ENCODE measurements at places on chromosomes 12 and 14. TPM values are rescaled to one million over a fixed set of nuclear protein-coding genes. Genes with fewer than 3 reads are reported as not detected.

GRCh38 chr14:33525626-33526025 is 425.2 kb downstream of the EGLN3 start:
- no peak for DNase-seq

DNA sequence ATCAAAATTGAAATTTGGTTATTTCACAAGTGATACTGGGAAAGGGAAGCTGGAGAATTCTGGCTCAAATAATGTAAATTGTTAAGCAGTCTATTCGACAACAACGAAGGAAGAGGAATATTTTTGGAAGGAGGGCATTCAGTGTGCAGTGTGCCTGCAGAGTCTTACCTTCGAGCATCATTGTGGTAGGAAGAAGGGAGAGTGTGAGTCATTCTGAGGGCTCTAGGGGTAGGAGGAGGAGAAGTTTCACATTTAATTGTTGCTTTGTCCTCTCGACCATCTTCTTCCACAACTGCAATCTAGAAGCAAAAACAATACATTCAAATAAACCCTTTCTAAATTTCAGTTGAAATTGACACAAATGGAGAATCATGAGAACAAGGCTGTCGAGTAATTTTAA is 263.0 kb downstream of the ACSS3 start:
- DNase-seq, result no peak

DNA sequence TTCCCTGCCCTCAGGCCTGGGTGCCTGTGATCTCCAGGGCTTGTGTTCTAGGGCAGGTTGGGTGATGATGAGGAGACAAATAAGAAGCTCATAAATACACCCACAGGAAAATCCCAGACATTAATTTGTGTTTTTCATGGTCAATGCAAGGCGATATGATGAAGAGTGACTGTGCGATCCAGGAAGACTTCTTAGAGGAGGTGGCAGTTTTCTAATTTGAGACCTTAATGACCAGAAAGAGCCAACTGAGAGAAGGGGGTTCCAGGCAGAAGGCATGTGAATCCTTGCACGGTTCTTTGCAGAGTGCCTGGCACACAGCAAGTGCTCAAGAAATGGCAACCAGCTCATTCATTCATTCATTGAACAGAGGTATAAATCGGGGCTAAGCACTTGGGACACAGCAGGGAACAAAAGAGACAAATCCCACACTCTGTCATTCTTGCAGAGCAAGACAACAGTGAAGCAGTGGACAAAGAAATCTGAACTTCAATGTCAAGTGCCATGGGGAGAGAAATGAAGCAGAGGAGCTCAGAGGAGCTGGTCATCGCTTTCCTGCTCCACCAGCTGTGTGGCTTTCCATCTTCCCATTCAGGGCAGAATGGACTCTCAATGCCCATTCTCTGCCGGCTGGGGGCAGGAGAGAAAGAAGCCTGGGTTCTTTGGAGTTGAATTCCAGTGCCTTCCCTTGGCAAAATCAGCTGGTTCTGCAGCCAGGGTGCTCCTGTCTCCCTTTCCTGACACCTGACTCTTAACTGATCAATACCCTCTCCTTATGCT is 128.3 kb downstream of the AACS start:
- no peak for DNase-seq

- DNase-seq, result no peak
Observed at GRCh38 chr12:50355365-50355764, 41.0 kb downstream of the FAM186A start.

The CLEC4E gene
- polyA plus RNA-seq, result 3.0 TPM

- no peak for DNase-seq
Observed at GRCh38 chr12:55983232-55983842, 9.5 kb downstream of the RAB5B start.

- DNase-seq, result no peak
Observed at GRCh38 chr14:102071283-102071998, 15.4 kb downstream of the HSP90AA1 start.

GRCh38 chr14:81681541-81681940 is 147.9 kb upstream of the SEL1L start:
- no peak for DNase-seq

The CD69 gene
- polyA plus RNA-seq, result 1.8 TPM

The ZBTB1 gene
- 44.2 TPM for polyA plus RNA-seq

The ANO2 gene
- 6.2 TPM for polyA plus RNA-seq
